ENCODE measurements at places on chromosomes 13 and 19. TPM values are rescaled to one million over a fixed set of nuclear protein-coding genes. Genes with fewer than 3 reads are reported as not detected.

GRCh38 chr19:39438270-39438934 lies 2.7 kb upstream of the RPS16 start:
- DNase-seq = peak; percentile 56

DNA sequence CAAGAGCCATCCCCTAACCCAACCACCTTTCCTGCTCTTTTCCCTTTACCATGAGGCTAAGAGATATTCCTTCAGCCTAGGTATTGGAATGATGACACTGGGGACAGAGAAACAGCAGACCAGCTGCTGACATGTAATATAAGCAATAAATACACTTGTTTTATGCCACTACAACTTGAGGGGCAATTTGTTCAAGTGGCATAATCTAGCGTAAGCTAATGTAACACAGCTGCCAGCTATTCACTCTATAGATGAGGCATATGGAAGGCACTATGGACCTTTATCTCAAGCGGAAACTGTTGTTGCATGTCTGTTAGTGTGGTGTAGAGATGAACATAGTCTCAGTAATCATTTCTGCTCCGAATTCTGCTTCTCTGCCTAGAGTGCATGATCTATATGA lies 111.1 kb downstream of the STARD13 start:
- DNase-seq = no peak

- DNase-seq = no peak
Measured at GRCh38 chr19:38709119-38709518, 35.2 kb downstream of the CAPN12 start.

DNA sequence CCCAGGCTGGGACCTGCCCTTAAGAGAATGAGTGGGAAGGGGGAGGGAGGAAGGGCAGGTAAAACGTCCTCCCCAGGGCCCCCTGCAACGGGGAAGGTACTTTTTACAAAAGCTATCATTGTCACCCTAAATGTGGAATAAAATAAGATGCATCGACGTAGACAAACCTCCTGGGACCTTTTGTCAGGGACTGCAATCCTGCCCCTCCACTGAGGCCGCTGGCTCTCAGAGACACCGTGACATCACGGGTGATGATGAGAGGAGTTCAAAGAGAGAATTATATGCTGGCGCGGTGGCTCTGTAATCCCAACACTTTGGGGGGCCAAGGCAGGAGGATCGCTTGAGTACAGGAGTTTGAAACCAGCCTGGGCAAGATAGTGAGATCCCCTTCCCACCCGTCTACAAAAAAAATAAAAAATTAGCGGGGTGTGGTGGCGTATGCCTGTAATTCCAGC lies 1.8 kb upstream of the MYBPC2 start:
- peak; percentile 25 for DNase-seq

GRCh38 chr19:50658441-50659317 lies 9.4 kb downstream of the C19orf81 start:
- DNase-seq = peak; percentile 86

DNA sequence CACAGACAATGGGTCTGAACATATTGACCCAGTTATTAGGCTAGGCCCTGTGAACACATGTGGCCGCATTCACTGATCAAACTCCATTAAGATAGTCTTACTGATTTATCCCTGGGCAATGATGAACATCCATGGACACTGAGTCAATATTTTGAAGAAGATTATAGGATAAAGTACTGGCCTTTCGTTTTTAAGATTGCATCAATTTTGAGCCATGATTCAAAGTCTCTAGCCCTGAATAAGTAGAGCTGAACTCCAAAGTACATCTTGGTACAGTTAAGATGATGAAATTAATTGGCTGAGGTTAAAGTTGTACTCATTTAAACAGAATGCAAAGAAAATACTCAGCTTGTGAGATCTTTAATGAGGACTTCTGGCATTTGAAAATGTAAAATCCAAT lies 1581.9 kb downstream of the EFNB2 start:
- DNase-seq = no peak

GRCh38 chr19:18044825-18045304 lies 36.9 kb downstream of the ARRDC2 start:
- peak; percentile 86 for DNase-seq

- DNase-seq = no peak
Measured at GRCh38 chr13:31042481-31043165, 110.2 kb downstream of the TEX26 start.

DNA sequence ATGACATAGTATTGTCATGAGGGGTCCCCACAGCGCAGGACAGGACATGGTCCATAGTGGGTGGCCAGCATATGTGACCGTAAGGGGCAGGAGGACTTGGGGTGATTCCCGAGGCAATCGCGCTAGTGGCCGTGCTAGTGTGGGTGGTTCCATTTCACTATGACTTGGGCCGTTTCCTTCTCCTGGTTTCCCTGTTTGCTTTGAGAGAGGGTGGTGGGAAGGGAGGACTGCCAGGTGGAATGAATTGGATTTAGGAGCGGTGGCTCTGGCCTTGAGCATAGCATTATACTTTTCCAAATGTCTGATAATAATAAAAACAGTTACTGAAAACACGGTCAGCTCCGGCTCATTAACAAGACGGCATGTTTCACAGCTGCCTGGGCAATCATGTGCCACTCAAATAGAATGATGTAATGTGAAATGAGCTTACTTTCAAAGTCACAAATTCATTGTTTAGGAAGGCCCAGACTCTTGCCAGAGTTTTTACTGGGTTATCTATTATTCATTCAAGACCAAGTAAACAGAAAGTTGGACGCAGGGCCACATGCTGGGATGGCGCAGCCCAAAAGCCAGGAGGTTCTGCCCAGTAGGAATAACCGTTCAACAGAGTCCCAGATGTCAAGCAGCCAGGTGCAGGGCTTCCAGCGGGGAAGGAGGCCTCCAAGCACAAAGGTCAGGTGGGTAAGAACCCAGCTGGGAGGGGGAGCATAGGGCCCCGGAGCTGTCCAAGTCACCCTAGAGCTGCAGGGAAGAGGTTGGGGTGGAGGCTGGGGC lies 19.6 kb upstream of the SLC15A1 start:
- no peak for DNase-seq

- DNase-seq = peak; percentile 55
Measured at GRCh38 chr19:19552798-19553197, 14.7 kb downstream of the CILP2 start.

- no peak for DNase-seq
Measured at GRCh38 chr13:51674276-51674675, 90.0 kb downstream of the WDFY2 start.

DNA sequence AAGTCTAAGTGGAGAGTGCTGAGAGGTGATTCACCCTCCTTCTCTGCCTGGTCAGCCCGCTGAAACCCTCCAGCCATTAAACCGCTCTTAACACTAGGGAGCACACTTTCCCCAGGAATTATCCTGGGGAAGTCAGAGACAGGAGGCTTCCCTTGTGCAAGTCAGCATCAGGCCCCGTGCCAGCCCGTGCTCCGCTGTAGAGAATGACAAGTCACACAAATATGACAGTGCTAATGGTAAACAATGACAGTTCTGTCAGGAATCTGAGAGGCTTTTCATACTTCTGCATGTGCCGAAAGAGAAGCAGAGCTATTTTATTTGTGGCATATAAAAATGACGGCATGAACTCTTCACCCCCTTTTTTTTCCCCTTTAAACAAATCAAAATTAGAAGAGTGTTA lies 816.9 kb upstream of the SLC10A2 start:
- peak; percentile 92 for DNase-seq

GRCh38 chr13:58165617-58166016 lies 534.1 kb downstream of the PCDH17 start:
- no peak for DNase-seq

DNA sequence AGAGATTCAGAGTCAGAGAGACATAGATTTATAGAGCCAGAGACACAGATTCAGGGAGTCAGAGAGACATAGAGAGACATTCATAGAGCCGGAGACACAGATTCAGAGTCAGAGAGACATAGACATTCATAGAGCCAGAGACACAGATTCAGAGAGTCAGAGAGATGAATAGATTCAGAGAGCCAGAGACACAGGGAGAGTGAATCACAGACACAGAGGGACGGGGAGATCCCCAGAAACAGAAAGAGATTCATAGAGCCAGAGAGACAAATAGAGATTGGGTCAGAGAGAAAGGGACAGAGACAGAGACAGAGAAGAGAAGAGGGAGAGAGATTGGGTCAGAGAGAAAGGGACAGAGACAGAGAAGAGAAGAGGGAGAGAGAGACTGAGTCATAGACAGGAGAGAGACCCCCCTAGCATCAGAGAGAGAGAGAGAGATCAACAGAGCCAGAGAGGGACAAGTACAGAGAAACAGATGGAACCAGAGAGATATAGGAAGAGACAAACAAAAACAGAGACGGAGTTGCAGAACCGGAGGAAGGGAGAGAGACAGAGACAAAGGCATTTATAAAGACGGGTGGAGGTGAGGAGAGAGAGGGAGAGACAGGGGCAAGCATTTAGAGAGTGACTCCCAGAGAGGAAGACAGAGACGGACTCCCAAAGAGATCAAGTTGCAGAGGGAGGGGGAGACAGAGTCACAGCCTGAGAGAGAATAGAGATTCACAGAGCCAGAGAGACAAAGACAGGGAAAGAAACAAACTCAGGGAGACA lies 1.1 kb upstream of the PRKCG start:
- peak; percentile 44 for DNase-seq

- DNase-seq = no peak
Measured at GRCh38 chr13:102693250-102693649, 1.6 kb downstream of the METTL21C start.

DNA sequence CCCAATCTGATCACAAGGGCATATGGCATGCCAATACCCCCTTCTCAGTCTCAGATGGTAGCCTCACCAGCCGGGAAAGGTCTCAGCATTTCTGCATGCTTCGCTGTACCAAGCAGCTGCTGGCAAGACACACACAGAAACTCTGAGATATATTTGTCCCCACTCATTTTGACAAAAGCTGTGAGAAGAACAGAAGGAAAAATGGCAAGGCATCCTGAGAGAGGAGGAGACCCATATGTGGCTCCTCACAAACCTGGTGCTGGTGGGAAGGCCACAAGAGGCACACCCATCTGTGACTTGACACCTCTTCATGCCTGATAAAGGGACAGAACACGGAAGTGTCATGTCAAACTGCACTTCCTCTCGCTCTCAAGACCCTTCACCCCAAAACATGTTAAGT lies 36.7 kb upstream of the DOCK9 start:
- DNase-seq = no peak

- no peak for DNase-seq
Measured at GRCh38 chr19:5045029-5045428, 76.1 kb downstream of the KDM4B start.

DNA sequence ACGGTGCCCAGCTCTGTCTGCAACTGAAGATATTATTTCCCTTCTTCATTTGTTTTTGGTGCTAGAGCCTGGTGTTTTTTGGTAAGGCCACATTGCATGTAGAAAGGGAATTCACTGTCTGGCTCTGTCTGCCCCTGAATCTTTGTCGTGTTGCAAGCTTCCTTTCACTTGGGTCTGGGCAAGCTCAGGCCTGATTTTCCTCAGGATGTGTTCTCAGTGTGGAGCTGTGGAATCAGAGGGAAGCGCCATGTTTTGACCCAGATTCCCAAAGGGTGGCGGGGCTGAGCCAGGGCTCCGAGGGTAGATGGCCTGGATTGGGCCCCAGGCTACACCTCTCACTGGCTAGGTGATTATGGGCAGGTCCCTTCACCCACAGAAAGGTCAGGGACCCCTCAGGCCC lies 8.6 kb downstream of the PRKCSH start:
- DNase-seq = no peak

GRCh38 chr19:51094696-51095279 lies 12.1 kb upstream of the KLK14 start:
- peak; percentile 25 for DNase-seq

- DNase-seq = no peak
Measured at GRCh38 chr13:32525766-32526165, 12.8 kb downstream of the N4BP2L2 start.

- no peak for DNase-seq
Measured at GRCh38 chr13:32045537-32045936, 14.0 kb downstream of the FRY start.

GRCh38 chr13:24842549-24843274 lies 78.7 kb downstream of the RNF17 start:
- peak; percentile 28 for DNase-seq

DNA sequence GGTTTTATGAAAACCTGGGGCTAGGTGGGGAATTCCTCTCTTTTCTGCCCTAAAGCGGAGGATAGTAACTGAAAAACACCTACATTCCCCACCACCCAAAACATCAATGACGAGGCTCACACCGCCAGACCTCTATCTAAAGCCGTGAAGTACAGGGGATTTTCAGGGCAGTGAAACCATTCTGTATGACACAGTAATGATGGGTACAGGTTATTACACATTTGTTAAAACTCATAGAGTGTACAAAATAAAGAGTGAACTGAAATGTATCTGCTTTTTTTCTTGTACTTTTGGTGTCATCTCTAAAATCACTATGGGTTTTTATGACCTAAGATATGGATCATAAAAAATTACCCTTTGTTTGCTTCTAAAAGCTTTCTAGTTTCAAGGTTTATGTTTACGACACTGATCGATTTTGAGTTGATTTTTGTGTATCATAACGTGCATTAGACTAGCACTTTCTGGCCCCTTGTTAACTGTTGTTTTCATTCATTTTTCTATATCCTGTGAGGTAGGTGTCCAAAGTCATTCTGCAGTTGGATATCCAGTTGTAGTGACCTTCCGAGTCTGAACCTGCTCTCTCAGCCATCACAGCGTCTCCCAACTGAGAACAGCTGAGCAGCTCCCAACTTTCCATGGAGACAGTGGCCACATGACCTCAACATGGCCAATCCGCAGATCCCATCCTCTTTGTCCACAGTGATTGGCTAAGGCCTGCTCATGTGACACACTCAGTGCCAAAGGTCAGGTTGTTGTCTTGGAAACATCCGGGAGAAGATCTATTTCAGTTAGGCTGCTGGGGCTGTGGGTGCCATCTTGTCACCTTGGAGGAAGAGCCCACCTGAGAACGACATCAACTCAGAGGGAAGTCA lies 10.3 kb downstream of the MBD3L2B start:
- DNase-seq = no peak

- DNase-seq = no peak
Measured at GRCh38 chr13:98199480-98199879, 22.4 kb upstream of the RNF113B start.

DNA sequence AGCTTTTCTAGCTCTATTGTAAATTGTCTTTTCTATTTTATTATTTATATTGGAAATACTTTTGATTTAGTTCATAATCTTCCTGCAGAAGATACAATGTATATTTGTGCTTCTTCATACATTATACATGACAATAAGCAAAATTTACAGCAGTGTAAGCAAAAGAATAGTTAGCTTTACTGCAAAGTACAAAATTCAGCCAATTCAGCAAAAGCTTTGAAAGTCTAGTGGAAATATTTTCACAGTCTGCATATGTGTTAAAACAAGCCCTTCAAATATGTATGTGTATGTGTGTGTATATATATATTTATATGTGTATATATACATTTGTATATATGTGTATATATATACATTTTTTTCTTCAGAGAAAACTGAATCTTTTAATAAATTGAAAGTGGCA lies 879.1 kb downstream of the SLITRK1 start:
- DNase-seq = no peak

ADGRE3 gene
- not detected for total RNA-seq

TEAD2 gene
- total RNA-seq = 13.9 TPM

ERFL gene
- total RNA-seq = not detected

LILRB2 gene
- not detected for total RNA-seq

FXYD3 gene
- total RNA-seq = not detected
